ENCODE measurements at places on chromosomes 7 and 10.

DNA sequence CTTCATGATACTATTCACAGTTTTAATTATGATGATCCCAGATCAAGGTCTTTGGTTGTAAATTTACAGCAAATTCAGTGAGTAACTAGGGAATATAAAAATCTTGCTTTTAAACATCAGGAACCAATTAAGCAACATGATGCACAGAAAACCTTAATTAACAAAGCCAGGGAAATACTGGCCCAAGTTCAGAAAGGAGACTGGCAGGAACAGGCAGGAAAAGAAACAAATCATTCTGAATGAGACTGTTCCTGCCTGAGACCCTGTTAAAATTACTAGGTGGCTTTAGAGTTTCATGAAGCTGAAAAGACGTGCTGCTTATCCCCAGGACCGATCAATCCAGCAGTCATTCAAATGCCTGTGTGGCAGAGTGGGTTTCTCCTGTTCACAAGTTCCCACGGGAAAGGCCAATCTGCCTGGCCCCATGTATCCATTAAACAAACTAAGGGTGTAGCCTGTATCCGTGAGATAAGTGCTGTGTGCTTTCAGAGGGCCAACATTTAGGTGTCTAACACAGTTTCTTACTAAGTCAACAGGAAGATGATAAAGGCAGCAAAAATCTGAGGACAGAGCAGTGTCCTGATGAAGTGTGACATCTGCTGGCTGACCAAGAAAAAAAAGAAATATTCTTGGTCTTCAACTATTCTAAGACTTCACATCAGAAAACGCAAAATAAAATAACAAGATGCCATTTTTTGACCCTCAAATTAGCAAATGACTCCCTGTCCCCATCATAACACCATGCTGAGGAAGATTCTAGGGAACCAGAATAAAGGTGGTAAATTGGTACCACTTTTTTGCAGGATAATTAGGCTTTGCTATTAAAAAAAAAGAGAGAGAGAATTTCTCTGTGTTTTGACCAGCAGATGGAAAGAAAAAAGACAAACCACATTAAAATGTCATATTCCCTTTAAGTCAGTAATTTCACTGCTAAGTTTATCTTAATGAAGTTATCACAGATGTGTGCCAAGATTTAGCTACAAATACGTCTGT, 34.2 kb downstream of the PUS7 start:
- no peak for DNase-seq

DNA sequence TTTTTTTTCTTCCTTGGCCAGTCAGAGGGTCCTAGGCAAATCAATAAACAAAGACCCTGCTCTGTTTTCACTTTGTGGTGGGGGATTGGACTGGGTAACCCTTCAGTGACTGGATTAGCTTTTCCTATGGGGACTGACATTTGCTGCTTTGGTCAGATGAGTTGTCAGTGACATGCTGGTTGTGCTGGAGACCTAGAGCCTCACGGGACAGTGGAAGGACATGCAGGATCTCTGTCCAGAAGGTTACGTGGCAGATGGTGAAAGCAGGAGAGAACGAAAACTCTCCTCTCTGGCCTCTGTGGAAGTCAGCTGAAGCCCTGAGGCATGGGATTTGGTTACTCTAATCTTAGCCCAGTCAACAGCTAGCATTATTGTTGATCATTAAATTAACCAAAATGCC, 90.0 kb upstream of the BMPER start:
- DNase-seq = no peak

- no peak for DNase-seq
Measured at GRCh38 chr7:73646785-73647724, 20.6 kb upstream of the VPS37D start.

- no peak for DNase-seq
Measured at GRCh38 chr7:2031451-2031845, 201.3 kb downstream of the MAD1L1 start.

GRCh38 chr7:7181519-7182155, 707 bp upstream of the C1GALT1 start:
- no peak for DNase-seq

DNA sequence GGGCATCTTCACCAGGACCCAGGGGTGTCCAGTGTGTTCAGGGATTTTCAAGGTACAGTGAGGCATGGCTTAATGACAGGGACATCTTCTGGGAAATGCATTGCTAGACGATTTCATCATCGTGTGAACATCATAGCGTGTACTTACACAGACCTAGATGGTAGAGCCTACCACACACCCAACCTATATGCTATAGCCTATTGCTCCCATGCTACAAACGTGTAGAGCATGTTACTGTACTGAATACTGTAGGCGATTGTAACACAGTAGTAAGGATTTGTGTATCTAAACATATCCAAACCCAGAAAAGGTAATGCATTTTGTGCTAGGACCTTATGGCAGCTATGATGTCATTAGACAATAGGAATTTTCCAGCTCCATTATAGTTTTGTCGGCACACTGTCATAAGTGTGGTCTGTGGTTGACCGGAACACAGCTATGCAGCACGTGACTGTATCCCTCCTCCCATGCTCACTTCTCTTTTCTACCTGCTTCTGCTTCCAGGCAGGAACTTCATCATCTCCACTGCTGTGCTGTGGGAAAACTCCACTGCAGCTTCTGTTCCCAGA, 416.2 kb upstream of the NFE2L3 start:
- no peak for DNase-seq

- DNase-seq = no peak
Measured at GRCh38 chr7:111067251-111067650, 23.7 kb upstream of the LRRN3 start.

GRCh38 chr7:55211726-55212125, 153.4 kb upstream of the LANCL2 start:
- no peak for DNase-seq

- DNase-seq = no peak
Measured at GRCh38 chr7:54904130-54904529, 114.7 kb upstream of the EGFR start.

DNA sequence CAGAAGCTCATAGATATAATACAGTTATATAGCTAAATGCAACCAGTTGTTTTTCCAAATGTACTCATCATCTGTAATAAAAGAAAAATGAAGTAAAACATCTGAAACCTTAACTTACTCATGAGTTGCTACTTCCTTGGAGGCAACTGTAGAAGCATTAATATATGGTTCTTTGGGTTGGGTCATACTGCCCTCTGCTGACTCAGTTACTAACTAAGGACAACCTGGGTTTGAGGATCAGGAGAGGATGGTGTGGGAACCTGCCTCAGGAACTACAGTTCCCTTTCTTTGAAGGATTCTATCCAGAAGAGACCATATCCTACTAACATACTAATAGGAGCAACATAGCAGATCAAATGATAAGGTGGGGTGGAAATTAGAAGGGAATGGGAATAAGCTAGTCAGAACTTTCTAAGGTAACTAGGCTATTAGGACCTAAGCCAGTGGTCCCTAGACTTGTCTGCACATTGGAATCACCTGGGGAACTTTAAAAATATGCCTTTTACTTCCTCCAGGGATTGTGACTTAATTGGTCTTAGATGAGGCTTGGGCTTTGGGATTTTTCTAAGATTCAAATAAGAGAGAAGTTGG, 20.7 kb downstream of the COX15 start:
- no peak for DNase-seq

DNA sequence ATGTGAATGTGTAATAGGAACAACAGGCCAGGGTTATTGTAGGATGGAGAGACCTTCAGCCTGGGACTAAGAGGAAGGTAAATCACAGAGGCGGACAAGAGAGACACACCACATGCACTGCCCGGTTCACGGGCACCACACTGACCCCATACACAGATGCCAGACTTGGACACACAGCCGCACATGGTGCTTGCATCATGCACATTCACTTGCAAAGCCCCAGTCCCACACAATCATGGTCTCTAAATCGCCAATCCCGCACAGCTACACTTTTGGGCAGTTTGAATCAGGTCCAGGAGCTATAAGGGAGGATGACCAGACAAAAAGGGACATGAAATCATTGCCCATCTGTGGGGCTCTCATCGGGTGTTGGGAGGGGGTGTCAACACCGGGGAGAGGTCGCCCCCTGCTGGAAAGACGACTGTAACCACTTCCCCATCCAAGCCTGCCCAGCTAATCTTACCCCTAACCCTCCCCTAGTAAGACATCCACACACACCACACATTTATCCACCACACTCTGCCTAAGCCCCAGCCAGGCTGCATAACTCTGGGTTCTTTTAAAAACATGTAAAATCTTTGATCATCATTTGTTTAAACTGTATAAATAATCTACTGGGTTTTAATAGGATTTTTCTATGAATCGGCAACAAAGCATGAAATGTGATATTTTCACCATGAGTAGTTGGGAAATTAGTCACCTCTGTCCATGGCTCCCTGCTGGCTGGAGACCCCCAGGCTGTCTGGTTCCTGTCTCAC, 40.5 kb upstream of the SLF2 start:
- no peak for DNase-seq

- no peak for DNase-seq
Measured at GRCh38 chr10:131695496-131696165, 205.2 kb upstream of the PPP2R2D start.

DNA sequence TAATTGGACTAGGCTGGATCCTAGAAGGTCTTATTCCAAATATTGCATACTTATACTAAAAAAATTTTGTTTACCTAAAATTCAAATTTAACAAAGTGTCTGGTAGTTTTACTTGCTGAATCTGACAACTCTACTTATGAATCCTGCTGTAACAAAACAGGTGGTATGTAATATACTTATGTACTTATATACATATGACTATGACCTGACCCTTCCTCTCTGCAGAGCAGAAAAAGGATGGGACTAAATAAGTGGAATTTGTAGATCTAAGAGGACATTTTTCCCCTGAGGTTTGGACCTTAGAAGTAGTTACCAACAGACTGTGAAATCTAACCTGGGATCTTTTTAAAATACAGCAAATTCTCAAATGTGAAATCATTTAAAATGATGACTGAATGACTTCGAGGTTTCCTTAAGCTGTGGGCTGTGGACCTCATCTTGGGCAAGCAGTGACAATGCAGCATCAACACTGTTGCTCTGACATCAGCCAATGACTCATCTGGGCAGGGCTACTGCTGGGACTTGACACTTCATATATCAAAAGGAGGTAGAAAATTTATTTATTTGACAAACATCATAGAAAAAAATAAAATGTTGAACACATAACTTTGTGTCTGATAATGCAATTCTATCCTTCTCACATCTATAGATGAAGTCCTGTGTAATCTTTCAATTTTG, 73.6 kb downstream of the RELN start:
- no peak for DNase-seq

DNA sequence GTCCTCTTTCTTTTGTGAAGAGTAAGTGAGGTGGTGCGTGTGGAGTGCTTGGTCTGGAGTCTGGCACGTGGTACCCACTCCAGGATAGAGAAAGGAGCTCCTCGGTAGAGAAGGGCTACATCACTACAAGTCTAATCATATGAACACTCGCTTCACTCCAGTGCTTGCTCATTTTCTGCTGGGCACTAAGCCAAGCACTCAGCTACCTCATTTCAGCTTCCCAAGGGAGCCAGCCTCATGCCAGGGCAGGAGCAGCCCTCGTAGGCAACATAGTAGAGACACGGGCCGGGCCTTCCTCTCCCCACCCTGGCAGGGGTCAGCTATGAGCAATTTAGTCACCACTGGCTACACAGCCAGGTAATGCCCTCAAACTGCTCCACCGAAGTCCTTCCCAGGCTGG, 11.4 kb upstream of the HSPA12A start:
- no peak for DNase-seq

DNA sequence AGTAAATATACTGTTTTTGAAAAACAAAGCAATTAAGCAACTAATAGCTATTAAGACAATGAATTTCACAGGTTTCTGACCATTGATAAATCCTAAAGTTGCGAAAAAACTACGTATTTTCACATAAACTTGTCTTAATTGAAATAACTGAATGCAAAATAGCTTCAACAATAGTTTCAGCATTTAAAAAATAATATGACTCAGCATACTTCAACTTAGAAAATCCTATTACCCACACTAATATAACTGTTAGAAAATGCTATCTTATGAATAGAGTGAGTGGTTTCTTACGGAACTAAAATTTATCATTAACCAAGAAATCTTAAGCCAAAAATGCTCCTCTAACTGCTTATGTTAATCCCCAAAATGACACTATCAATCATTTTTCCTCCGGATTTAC, 183.9 kb downstream of the AVL9 start:
- no peak for DNase-seq

DNA sequence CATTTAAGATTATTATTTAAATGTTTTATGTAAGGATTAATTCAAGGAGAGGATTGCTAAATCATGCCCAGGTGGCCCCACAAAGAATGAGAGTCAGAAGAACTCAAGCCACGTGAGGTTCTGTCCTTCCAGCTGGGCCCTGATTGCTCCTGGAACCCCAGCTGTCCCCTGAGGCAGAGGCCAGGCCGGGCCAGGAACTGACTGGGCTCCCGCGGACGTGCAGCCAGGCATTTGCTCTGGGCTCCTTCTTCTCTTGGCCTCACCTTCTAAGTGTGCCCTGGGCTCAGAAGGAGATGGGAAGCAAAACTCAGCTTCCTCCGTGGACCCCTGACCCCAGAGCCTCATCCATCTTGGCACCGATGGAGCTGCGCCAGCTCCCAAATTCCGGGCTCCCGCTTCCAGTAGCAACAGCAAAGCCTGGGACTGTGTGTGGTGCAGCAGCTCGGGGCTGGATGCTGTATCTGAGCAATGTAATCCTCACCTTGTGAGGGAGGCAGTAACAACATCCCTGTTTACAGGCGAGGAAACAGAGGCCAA, 250.6 kb upstream of the PPP2R2D start:
- DNase-seq = no peak

DNA sequence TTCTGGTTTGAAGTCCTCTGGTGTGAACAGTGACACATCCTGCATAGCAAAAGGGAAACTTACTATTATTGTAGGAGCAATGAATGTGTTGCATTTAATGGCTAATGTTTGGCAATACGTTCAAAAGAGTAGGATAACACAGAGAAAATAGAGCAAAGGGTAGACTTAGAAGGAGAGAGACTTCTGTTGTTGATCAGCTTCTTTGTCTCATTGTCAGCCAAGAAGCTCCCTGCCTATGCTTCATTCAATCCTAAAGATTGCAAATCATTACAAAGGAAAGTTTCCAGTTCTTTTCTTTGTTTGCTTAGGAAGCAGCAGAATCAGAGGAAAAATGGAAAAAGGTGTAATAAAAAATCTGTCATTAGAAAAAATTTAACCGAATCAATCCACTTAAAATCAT, 7.9 kb upstream of the TSPAN13 start:
- DNase-seq = no peak

GRCh38 chr10:42490368-42490767, 148.0 kb downstream of the ZNF33B start:
- no peak for DNase-seq

- DNase-seq = no peak
Measured at GRCh38 chr7:128963327-128963757, 25.6 kb downstream of the IRF5 start.

GRCh38 chr7:154965014-154965413, 37.9 kb downstream of the PAXIP1 start:
- DNase-seq = no peak

- DNase-seq = no peak
Measured at GRCh38 chr7:129225931-129226572, 1.2 kb downstream of the AHCYL2 start.

GRCh38 chr10:32952094-32952493, 5.9 kb downstream of the ITGB1 start:
- DNase-seq = no peak

- DNase-seq = no peak
Measured at GRCh38 chr7:463362-463781, 56.3 kb downstream of the PDGFA start.
